Stimulated activated CD8-positive, alpha-beta memory T cell treated with anti-CD3 and anti-CD28 coated beads, Interleukin-2, amount 100 ng/mL, for 48 hours (primary cell): ENCODE measurements at places on chromosomes 2 and 18.

GRCh38 chr2:62472312-62472711, 33.7 kb downstream of the TMEM17 start:
- no peak for DNase-seq

DNA sequence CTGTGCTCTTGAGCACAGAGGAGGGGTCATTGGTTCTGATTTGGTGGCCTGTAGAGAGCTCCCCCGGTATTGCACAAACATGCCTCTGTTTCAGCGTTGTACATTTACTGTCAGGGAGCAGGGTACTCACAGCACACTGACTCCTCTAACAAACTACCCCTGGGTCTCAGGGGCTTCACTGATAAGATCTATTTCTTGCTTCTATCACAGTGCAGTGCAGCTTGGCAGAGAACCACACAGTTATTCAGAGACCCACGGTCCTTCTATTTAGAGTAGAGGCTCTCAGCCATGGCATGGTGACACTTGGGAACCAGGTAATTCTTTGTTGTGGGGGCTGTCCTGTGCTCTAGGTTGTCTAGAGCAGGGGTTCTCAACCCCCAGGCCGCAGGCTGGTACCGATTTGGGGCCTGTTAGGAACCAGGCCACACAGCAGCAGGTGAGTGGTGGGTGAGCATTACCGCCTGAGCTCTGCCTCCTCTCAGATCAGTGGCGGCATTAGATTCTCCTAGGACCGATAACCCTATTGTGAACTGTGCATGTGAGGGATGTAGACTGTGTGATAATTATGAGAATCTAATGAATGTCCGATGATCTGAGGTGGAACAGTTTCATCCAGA, 133.4 kb upstream of the MYCN start:
- no peak for DNase-seq

DNA sequence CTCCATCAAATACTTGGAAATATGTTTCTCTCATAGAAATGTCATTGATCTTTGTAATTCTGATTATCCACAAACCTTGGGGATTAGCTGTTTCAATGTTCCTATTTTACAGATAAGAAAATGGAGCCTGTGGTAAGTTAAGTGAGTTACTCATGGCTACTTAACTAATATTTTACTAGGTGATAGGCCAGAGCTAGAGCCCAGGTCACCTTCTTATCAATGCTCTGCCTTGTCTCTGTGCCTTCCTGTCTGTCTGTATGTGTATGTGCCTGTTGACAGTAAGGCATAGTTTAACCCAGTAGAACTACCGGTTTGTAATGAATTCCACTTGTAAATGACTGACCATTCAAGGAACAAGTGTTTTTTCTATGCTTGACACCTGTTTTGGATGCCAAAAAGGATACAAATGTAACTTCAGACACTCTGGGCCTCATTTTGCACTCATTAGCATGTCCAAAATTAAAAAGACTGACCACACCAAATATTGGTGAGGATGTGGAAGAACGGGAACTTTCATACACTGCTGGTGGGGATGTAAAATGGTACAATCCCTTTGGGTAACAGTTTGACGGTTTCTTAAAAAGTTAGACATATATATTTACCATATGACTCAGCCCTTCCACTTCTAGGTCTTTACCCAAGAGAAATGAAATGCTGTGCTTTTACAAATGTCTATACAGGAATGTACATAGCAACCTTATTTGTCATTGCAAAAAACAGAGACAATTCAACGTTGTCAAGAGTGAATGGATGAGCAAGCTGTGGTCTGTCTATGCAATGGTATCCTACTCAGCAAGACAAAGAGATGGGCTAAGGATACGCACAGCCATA, 19.6 kb upstream of the IL1A start:
- no peak for DNase-seq

GRCh38 chr2:227310756-227311110, 14.3 kb upstream of the MFF start:
- DNase-seq: no peak

GRCh38 chr2:3154700-3155099, 222.9 kb downstream of the EIPR1 start:
- DNase-seq: no peak

DNA sequence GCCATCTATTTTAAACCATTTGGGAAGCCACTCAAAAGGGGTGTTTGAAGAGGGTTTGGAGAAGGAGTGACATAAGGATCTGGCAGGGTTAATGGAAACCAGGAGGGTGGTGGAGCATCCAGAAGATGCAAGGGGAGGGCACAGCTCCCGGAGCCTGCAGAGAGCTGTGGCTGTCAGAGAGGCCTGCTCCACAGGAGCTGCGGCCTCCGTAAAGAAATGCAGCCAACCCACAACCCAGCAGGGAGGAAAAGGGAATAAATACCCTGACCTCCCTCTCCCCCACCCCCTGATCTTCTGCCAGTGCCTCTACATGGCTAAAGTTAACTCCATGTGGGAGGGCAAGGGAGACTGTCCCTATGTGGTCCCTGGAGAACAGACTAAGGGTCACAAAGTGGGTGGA, 567.1 kb upstream of the POU3F3 start:
- DNase-seq: no peak

DNA sequence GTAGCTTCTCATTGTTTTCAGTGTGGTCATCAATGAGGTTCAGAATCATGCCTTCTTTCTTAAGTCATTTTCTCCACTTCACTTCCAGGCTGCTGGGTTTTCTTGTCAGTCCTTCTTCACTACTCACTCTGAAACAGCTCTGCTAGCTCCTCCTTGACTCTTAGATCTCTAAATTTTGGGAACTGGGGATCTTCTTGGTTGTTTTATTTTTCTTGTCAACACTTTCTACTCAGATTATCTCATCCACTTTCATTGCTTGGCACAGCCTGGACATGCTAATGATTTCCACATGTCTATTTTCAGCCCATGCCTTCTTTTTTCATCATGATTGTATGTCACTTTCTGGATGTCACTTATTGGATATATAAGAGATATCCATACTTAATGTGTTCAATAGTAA, 517.8 kb upstream of the DSEL start:
- DNase-seq: no peak

GRCh38 chr2:37631698-37632097, 39.7 kb downstream of the CDC42EP3 start:
- no peak for DNase-seq

GRCh38 chr2:55811048-55811447, 112.5 kb downstream of the EFEMP1 start:
- DNase-seq: no peak

GRCh38 chr2:196137271-196137670, 34.1 kb downstream of the STK17B start:
- DNase-seq: no peak

GRCh38 chr18:44039216-44039615, 641.5 kb upstream of the SETBP1 start:
- no peak for DNase-seq

DNA sequence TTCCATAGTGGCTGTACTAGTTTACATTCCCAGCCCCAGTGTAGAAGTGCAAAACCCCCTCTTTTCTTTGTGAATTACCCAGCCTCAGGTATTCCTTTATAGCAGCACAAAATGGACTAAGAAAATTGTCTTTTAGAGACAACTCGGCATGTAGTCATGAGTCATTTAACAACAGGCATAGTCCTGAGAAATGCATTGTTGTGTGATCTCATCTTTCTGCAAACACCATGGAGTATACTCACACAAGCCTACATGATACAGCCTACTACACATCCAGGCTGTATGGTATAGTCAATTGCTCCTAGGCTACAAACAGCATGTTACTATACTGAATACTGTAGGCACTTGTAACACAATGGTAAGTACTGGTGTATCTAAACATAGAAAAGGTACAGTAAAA, 44.4 kb upstream of the MBP start:
- no peak for DNase-seq

DNA sequence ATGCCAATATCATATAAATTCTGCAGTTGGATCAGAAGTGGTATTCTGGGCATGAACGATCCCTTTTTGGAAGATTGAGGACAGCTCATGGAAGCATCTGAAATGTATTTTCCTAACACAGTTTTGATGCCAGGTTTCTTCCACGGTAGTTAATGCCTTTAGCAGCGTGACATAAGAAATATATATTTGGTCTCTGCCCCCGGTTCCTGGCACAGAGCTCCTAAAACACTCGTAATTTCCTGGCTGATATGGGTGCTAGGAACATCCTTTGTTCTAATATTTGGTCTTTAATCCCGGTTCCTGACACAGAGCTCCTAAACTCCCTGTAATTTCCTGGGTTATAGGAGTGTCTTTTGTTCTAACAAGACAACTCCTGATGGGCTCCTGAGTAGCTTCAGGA, 8.2 kb upstream of the CABLES1 start:
- no peak for DNase-seq

GRCh38 chr2:230557065-230557464, 141.1 kb downstream of the SP100 start:
- DNase-seq: no peak

DNA sequence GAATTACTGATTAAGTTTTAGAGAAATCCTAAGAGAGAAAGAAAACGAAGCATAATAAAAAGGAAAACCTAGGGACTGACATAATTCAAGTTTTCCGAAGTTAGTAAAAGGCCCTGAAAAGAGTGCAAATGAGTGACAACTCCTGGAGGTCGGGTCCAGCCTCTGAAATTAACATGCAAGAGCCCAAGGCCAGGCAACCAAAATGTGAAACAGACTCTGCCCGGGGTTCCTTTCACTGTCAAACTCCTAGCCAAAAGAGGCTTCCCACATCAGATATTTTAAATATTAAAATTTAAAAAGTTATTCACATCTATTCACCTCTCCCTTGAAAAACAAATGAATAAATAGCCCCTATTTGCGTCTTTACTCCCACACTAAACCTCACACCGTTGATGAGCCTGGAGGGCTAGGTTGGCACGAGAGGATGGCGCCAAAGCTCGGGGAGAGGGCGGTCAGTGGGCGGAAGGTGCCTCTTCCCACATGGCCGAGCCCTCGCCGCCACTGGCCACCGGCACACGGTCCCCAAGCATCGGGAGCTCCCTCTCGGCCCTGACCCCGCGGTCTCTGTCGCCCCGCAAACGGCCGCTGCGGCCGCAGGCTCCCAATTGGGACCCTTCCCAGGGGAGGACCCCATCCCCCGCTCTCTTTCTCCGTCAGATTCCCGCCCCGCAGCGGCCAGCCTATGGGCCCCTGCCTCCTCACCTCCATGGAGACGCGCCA, 630 bp downstream of the PPM1G start:
- no peak for DNase-seq

GRCh38 chr2:163182764-163183354, 344.3 kb upstream of the KCNH7 start:
- DNase-seq: no peak

GRCh38 chr2:130841741-130842365, 5.1 kb downstream of the ARHGEF4 start:
- DNase-seq: no peak

GRCh38 chr2:76498360-76498759, 787.6 kb upstream of the GCFC2 start:
- no peak for DNase-seq

GRCh38 chr2:20451761-20452499, 5.1 kb downstream of the RHOB start:
- DNase-seq: no peak

GRCh38 chr2:72036595-72036994, 111.1 kb downstream of the CYP26B1 start:
- no peak for DNase-seq

DNA sequence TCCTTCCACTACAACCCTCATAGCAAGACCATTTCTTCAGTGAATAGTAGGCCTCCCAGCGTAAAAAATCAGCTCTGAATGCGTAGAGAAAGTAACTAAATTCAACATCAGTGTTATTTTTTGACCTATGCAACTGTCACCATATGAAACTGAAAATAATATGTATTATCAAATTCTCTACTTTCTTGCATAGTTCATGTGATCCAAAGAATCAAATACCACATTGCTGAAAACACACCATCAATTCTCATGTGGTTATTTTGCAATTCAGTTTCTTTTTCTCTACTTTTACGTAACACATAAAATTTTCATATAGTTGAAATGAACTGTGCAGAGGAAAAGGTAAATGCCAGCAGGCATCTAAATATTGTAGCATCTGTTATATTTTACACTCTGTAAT, 208.5 kb upstream of the SPOPL start:
- no peak for DNase-seq

GRCh38 chr2:141280037-141280436, 850.8 kb downstream of the LRP1B start:
- no peak for DNase-seq

- no peak for DNase-seq
Measured at GRCh38 chr2:160087854-160088745, 25.7 kb upstream of the PLA2R1 start.

DNA sequence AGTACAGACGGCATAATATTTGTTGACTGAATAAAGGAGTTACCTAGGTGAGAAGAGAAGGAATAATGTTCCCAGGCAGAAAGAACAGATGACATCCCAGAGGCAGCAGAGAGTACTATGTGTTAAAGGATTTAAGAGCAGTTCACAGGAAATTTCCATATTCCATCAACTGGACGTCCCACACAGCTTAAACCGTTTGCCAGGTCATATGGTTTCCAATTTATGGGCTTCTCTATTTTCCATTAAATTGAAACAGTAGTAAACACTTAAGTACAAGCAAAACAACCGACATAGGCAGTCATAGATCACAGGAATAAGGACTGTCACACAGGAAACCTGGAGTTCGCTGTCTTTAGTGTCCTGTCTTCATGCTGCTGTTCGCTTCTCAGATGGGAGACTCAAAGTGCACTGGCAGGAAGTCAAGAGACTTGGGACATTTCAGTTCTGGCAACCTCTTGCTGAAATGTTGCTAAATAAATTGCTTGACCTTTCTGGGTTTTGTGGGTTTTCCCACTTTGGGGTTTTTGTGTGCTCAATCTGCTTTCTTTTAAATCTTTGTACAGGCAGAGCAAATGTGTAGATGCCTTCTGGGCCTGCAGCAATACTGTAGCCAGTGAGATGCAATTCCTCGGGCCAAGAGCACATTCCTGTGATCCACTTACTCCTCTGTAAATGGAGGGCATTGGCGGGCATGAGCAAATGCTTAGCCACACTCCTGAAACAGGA, 5.8 kb upstream of the PIEZO2 start:
- DNase-seq: no peak

DNA sequence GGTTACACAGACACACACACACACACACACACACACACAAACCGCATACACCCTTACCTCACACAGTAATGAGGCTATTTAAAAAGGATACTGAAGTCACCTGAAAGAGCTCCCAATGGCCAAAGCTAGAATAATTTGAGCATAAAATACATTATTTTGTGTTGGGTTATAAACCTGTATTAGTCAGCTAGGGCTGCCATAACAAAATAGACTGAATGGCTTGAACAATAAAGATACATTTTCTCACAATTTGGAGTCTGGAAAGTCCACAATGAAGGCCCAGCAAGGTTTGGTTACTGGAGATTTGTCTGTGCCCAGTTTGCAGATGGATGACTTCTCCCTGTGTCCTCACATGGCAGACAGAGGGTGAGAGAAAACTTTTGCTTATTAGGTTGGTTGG, 605.4 kb upstream of the REG3G start:
- no peak for DNase-seq

DNA sequence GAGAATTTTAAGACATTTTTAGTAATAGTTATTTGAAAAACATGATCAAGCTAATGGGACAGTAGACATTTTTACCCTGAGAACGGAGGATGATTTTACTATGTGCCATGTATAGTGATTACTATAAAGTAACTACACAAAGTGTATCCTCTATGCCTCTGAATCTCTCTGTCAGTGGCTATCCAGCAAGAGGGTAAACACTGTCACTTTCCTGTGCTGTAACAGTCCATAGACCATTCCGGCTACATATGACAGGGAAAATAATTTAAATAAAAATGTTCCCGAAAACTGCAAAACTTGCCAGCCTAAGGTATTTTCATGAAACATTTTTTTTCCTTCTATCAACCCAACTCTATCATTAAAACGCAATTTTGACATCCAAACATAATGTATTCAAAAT, 1632.2 kb upstream of the ACVR2A start:
- no peak for DNase-seq

GRCh38 chr18:55401638-55402191, 186.3 kb downstream of the TCF4 start:
- DNase-seq: no peak
